ENCODE measurements at places on chromosomes 3 and 15.

DNA sequence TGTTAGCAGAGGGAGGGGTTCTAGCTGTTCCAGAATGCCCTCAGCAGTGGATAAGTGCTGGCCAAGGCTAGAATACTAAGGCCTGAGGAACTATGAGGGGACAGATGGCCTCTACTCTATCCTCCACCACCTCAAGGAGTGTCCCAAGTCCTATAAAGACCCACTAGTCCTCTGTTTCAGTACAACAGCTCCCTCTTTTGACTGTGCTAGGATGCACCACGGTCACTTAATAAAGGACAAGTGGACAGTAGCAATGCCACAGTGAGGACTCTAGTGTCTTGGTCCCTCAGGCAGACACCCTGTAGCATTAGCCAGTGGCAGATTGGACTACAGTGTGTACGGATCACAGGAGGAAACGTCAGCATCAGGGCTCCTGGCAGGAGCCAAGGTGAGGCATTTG lies 171.8 kb upstream of the PROK2 start:
- no peak for DNase-seq

- DNase-seq: no peak
Measured at GRCh38 chr3:132256989-132257388, 60.2 kb upstream of the ACP3 start.

DNA sequence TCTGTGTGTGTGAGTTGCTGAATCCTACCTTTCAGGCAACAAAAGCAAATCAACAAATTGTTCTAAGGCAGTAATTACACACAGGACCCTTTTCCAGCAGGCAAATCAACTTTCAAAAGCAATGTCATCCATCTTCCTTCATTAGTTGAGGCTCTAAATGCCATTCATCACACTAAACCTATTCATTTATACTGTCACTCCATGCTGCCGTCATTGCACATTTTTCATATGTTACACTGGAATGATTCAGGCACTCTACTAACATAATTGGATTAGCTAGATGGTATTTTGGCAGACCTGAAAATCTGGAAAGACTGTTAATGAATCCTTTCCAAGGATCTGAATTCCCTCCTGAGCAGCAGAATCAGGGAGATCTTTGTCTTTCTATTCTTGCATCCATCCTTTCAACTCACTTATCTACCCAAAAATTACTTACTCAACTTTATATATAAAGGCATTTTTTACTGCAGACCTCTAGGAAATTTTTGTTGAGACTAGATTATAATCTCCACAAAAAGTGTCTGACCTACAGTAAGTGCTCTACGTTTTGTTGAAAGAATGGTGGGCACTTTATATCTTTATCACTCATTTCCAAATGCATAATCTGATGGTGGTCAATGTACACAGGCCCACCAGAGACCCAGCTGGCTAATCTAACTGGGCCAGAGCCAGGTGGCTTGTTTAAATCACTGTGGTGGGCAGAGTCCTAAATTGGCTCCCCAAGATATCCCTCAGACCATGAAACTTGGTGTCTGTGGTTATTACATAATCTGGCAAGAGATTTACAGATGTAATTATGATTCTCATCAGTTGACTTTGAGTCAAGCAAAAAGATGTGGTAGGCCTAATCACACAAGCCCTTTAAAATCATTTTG lies 25.0 kb downstream of the MIX23 start:
- no peak for DNase-seq

DNA sequence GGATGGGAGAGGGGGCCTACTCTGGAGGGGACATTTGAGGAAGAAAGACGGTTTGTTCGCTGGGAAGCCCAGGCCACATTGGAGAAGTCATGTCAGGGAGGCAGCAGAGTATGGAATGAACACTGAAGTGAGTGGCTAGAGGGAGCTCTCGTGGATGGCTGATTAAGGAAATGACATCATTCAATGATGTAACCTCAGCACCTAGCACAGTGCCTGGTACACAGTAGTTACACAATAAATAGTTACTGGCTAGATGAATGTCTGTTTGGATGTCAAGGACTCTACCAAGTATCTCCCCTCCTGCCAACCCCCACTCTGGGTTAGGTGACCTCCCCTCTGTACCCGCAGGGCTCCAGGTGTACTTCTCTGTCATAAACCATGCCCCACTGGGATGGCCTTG lies 121.1 kb downstream of the CLSTN2 start:
- no peak for DNase-seq

DNA sequence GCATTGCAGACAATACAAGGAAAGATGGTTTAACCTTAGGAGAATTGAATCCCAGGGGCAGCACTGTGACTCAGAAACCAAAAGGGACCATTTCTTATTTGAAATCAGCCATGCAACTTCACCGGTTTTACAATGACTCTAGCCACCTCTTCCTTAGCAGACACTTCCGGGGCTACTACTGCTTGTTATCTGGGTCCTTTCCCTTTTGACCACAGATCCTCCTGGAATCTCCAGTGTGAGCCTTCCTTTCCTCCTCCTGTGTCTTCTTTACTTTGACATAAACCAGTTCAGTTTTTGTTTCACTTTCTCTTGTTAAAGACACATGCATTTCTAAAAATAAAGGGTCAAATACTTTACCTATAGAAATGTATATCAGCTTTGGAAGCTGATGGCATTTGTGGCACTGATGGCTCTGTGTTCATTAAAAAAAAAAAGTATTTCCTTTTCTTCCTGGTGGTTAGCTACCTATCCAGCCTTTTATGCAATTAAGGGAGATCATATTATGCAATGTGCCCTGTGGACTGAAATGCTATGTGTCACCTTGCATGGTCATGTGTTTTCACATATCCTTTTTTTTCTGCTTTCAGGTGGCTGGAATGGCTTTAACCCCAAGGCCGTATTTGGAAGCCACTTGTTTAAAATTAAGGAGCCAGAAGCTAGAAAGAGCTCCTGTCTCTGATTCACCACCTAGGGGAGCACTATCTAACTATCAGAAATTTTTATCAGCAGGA lies 296.2 kb downstream of the CHL1 start:
- DNase-seq: no peak

DNA sequence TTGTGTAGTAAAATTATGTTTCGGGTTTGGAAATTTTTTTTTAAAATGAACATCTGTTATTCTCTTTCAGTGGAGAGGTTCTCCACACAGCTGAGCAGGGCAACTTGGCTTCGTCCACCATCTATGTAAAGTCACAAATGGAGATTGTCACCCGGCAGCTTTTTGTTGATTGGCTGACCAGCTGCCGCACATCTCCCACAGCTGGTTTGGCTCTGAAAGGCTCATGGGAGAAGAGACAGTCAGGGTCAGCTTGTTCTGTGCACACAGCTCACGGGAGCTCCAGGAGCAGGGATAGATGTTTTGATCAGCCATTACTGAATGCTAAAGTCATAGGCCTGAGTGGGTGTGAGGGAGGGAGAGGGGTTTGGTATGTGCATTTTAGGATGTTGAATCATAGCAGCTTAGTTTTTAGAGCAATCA lies 12.9 kb upstream of the CCDC80 start:
- no peak for DNase-seq

DNA sequence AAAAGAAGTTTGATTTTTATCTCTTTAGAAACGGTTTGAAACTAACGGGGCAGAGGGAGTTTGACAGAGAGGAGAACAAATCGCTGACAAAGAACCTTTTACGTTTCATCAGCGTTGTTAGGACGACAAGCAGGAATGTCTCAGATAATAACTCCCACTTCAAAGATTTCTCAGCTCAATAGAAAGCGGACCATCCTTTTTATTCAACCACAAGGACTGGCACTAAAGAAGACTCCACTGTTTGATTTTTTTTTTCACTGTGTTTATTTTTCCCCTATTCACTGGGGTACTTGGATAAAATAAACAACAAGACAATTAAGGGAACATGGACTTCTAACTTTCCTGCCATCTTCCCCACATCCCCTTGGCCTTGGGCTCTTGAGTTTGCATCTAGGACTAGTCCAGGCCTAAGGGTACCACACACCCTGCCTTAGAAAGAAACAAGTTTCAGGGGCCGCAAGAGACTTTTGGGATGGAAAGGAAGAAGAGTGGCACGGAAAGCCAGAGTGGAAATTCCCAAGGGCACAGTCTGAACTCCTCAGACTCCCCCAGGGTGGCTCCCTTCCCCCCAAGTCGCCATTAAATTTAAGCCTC lies 19.0 kb downstream of the ZIC4 start:
- no peak for DNase-seq

- no peak for DNase-seq
Measured at GRCh38 chr3:189171707-189172106, at the start of gene TPRG1. TSS of gene TPRG1 (plus strand) at chr3:189171971. CDS start at chr3:189207385, 35,414 bp downstream.

- DNase-seq: no peak
Measured at GRCh38 chr3:169969174-169970095, 2.8 kb downstream of the SEC62 start.

DNA sequence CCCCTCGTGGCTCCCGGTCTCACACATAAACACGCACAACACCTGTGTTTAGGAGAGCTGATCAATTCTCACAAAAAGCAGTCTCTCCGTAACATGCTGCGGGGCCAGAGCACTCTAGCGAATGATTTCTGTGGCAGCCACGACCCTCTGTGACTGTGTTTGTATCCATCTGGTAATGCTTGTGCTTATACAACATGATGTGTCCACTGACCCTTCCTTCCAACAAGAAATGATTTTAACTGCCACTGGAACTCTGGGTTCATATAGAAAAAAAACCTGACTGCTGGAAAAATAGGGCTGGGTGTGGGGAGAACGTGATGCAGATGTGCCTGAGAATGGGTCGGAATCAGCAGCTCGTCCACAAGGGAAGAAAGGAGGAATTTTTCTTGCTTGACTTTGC lies 410.2 kb downstream of the GAP43 start:
- no peak for DNase-seq

GRCh38 chr15:77168141-77168540 lies 97.2 kb upstream of the TSPAN3 start:
- DNase-seq: no peak

DNA sequence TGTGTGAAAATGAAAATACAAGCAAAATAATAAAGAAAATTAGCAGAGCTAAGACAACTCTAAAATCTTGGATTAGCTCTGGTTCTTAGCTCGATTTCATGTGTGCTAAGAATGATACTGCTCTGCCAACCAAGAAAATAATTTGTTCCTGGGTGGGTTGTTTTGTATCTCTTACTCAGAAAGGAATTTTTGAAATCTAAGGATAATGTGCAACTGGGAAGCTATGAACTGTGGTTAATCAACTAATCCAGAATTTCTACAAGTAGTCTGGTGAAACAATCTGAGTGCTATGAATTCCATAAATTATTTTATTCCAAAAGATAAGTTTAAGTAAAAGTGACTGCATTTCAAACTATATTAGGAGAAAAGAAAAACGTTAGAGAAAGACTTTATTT lies 92.0 kb downstream of the TFDP2 start:
- DNase-seq: no peak

- no peak for DNase-seq
Measured at GRCh38 chr15:80754014-80754413, 25.2 kb upstream of the CEMIP start.

DNA sequence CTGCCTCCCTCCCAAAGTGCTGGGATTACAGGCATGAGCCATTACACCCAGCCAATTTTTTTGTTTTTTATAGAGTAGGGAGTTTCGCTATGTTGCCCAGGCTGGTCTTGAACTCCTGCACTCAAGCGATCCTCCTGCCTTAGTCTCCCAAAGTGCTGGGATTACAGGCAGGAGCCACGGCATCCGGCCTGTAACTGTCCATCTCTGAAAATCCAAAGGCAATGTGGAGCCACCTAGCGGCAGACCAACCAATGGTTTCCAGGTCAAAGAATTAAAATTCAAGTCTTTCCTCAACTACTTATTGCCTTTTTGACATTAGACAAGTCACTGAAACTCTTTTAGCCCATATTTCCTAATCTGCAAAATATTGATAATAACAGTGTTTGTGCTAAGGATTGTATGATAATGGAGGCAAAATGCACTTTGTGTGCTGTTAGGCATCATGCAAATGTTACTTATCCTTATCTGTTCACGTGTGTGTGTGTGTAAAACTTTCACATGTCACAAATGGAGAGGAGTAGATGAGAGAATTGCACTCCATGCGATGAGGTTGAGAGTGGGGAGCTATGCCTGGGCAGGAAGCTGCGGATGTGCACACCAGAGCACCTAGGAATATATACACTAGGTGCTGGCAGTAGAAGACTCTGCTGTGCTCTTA lies 48.7 kb downstream of the COL8A1 start:
- DNase-seq: peak; percentile 50

- no peak for DNase-seq
Measured at GRCh38 chr3:31661993-31662670, 129.4 kb downstream of the STT3B start.

DNA sequence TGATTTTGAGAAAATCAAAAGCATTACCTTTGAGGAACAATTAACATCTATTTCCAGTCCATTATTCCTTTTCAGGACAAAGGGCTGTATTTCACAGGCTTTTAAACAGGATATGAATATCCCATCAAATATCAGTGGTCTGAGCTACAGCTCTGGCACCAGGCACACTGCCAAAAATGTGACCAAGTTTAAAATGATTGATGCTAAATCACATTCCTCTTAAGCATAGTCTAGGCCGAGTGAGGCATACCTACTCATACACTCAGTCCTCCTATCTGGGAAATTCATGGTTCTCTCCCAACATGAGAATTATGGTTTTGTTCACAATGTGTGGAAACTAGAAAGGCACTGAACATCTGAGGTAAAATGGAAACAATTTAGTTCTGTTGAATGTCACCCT lies 683.5 kb downstream of the TUSC7 start:
- DNase-seq: no peak

- no peak for DNase-seq
Measured at GRCh38 chr15:100194996-100195395, 146.8 kb downstream of the ADAMTS17 start.

- DNase-seq: no peak
Measured at GRCh38 chr3:170441412-170441811, 22.7 kb downstream of the CLDN11 start.

DNA sequence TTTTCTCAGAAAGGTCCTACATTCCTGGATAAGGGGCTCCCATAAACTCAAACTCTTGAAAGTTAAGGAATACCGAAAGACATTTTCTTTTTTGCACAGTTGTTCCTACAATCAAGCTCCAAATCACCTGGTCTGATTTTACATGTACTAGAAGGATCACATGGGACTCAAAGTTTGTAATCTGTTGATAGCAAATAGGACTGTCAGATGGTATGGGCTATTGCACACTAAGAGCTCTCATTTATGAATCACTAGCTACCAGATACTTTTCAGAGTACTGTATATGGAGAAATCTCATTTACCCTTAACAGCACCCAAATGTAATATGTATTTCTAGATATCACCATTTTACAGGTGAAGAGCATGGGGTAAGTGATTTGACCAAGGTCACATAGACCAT lies 49.5 kb upstream of the CMSS1 start:
- no peak for DNase-seq

GRCh38 chr15:31131853-31132375 lies 30.4 kb upstream of the TRPM1 start:
- DNase-seq: no peak
